AG10803 (cell line): ENCODE measurements at places on chromosomes 4 and X.

DNA sequence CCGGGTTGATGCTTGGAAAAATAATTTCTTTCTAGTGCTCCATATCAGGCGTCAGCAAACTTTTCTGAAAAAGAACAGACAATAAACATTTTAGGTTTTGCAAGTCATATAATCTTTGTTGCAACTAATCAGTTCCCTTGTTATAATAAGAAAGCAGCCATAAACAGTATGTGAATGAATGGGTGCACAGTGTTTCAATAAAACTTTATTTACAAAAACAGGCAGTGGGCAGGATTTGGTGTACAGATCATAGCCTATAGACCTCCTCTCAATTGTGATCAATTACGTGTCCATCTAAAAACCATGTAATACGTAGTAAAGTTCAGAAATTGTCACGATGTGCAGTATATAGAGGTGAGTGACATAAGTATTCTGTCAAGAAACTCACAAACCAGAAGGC lies 143.4 kb downstream of the AREG start:
- DNase-seq, result no peak

DNA sequence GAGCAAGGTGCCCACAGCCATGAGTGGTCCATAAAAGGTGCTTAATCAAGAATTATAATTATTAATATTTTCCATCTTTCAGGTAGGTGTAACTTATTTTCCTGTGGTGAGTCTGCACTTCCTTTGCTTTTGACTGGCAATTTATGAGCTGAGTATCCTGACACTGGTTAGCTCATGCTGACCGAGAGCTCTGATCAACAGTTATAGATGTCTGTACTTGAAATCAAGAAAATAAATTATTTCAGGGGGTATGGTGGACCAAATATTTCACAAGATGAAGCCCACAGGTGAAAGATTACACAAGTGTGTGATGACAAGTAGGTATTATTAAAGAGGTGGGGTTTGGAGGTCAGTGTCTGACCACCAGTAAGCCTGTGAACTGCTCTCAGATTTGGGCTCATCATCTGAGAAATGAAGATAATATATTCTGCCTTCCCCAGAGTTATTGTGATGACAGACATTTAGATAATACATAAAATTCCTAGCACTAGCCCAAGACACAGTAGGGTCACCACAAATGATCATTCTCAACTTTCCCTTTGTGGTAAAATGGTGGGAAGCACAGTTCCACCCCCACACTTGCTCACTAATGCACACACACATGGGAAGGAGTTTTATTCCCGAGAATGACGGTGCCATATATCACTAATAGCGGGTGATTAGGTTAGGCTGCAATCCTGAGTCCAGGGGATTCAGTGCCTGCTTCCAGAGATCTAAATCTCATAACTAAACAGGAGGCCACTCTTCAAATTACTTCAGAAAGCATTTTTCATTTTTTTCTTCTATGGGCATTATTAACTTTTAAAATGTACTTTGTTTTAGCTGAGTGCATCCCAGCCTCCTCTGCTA lies 34.0 kb upstream of the PACRGL start:
- no peak for DNase-seq

DNA sequence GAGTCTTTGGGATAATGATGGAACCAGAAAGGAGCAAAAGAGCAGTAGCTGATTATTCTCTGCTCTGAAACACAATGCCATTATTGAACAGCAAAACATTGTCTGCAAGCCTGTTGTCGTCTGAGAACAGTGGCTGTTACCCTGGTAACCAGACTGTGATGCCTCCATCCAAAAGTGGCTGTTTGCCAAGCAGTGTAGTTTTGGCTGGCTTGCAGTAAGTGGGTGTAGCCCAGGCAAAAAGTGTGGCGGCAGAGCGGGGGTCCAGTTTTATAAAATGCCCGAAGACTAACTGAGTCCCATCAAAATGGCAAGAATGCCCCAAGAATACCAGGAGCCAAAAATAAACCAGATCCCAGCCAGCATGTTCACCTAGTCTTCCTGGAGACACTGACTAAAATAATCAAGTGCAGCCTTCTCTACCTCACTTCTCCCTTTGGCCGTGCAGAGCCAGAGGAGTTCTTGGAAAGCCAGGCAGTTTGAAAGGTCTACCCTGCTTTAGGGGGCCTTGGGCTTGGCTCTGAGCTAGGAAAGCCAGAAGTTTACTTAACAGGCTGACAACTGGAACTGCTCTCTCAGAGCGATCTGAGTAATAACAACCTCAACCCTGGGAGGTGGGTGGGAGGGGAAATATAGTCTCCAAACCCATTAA lies 2.6 kb downstream of the PLP1 start:
- DNase-seq, result no peak

DNA sequence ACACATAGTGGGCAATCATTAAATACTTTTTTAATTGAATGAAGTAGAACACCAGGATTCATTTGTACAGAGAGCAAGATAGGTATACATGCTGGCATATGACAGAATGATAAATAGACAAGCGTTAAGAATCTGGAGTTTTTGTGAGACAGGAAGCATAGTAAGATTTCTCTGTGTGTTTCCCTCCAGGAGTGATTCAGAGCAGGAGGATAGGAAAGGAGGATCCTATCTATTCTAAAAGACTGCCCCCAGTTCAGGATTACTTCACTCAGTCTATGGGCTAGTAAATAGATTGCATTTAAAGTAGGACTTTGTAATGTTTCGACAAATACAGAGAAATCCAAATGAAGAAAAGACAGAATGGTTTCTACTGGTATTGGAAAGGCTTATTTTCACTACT lies 423.7 kb downstream of the PDGFC start:
- no peak for DNase-seq

- DNase-seq, result no peak
Observed at GRCh38 chr4:3352505-3352904, 59.7 kb downstream of the RGS12 start.

DNA sequence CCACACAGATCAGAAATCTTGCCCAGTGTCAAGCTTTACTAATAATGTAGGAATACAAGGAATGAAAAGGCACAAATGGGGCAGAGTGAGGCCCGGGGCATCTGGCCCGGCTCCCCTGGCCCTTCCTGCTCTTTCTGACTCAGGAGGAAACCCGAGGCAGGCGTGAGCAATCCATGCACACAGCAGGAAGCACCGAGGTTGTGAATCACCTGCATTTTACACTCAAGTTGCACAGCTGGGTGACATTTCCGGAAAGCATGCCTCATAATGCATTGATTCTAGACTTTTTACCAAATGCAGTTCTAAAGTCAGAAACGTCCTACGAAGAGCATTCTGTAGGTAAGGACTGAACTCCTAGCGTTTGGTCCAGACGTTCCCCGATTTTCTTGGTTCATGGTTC lies 38.9 kb downstream of the PRIMPOL start:
- DNase-seq, result peak; percentile 89

DNA sequence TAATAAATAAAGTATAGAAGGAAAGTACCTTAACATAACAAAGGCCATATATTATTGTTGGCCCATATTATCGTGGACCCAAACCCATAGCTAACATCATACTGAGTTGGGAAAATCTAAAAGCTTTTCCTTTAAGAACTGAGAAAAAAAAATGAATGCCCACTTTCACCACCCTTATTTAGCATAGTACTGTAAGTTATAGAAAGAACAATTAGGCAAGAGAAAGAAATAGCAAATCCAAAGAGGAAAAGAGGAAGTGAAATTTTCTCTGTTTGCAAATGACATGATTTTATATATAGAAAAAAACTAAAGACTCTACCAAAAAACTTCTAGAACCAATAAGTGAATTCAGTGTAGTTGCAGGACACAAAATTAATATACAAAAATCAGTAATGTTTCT lies 1854.6 kb downstream of the PCDH7 start:
- no peak for DNase-seq

DNA sequence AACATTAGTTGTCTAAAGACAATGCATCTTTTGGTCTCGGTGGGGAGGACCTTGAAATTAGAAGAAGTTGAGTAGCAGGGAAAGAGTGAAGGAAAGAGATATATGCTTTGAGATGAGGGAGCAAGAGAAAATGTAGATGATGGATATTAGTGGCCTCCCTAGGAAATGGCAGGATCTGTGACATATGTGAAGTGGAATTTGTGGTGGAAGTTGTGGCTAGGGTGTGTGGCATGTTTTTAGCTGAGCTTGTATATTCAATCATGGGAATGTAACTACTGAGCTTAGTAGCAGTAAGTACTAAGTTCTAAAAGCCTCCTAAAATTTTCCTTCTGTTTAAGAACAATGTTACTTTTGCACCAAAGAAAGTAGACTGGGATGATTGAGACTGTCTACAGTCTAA lies 382.8 kb upstream of the CTSO start:
- peak; percentile 58 for DNase-seq

DNA sequence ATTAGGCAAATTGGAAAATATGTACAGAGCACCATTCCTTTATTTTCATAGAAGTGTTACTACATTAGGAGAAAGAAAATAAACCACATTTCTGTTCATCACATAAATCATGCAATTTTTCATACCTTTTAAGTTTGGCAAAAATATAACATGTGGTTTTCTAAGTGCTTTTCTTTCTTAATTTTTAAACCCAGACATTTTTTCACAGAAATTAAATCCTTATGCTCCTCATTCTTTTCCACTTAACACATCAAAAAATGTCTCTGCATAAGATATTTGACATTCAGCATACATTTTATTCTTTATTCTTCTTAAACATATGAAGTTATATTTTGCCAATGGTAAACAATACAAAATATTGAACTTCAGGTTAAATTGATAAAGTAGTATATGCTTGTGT lies 826.6 kb upstream of the SLIT2 start:
- DNase-seq, result peak; percentile 67

- no peak for DNase-seq
Observed at GRCh38 chr4:94724016-94724790, 33.6 kb upstream of the BMPR1B start.

DNA sequence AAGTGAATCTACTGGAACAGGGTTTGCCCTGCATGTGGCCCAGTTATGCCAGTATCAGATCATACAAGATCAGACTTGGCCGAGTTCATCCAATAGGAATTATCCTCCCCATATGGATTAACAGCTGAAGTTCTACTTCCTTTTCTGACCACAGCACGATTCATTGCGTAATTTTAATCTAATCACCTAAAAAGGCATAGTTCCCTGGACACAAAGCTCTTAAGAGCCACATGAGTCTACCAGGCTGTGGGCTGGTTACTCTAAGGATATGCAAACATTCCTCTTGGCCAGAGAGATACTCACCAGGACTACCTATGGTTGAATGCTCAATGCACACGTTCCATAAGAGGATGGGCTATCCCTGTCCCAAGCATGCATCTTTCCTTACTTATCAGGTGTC lies 46.9 kb downstream of the CHST7 start:
- no peak for DNase-seq

GRCh38 chrX:112636951-112637581 lies 42.7 kb downstream of the LHFPL1 start:
- DNase-seq, result peak; percentile 95

- no peak for DNase-seq
Observed at GRCh38 chrX:1354036-1355019, 17.7 kb downstream of the IL3RA start.

DNA sequence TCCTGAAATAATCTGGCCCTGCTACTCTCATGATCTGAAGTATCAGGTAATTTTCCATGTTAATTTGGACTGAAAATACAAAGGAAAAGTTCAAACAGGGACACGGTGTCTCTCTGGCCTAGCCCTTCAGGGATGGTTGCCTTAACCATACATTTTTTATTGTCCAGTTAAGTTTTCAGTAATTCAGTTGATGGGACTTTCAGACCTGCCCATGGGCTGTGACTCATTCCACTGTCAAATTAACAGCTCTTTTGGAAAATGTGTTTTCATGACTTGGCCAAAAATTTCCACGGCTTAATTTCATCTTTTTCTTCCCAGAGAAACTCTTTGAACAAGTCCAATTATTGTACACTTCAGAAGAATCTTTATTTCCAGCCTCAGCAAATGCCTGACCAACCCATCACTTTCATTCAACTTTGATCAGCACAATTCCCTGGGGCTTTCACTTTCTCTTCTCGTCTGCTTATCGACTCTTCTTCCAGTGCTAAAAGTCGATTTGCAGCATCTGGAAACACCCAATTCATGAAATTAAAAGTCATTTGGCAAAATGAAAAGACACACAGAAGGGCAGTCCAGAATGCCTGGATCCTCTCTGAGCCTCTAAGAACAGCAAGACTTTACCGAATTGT lies 293.9 kb downstream of the RAB28 start:
- DNase-seq, result no peak

- no peak for DNase-seq
Observed at GRCh38 chrX:103539695-103540094, 20.4 kb upstream of the RAB40A start.

DNA sequence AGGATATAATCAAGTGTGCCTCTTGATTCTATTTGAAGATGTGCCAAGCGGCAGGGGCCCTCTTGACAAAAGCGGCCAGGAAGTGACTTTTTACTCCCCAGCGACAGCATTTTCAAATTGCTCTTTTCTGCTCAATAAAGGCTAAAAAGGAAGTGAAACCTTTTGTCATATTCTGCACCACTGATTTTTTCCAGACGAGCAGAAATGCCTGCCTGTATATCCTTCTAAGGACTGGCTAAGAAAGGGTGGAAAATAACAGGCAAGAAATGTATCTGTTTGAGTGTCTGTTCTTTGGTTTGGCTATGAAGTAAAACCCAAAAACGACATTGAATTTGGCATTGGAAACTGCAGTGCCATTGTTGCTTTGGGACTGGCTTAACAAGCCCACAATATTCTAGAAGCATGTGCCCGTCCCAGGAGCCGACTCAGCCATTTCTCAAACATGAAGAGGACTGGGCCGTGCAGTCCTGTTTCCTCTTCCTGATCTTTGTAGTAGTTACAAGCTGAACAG lies 25.4 kb downstream of the TMSB4X start:
- DNase-seq, result no peak

DNA sequence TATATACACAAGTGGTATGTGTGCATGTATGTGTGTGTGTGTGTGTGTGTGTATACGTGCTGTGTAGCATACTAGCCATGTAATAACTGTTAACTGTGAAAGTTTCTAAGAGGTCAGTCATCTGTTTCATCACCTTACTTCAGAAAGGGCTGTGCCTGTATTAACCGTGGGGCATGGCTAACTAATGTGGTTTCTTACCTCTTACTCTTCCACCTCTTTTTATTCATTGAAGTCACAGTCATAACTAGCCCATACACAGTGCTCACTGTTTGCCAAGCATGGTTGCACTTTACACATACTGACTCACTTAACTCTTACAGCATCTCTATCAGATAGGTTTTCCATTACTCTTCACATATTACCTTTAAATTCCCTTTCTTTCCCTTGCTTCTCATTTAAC lies 23.7 kb upstream of the LRAT start:
- DNase-seq, result no peak

DNA sequence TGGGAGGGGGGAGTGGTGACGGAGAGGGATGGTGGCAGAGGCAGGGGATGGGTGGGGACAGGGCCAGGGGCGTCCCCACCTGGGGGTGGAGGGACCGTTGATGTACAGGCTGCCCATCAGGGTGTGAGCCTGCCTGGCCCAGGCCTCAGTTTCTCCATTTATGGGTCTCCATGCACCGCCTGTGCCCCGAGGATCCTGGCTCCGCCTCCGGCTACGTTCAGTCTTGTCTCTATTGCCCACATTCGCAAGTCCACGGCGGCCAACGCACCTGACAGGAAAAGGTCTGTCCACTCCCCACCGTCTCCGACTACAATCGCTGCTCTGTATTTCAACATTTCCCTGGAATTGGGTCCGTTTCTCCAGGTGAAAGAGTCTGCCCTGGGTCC lies 96.3 kb upstream of the NKX1-1 start:
- no peak for DNase-seq

- no peak for DNase-seq
Observed at GRCh38 chrX:20947411-20947912, 426.8 kb upstream of the CNKSR2 start.
